ENCODE measurements at places on chromosomes 3 and 15.
A peak's percentile ranks its signal among the peaks of the same experiment; 100 is the strongest.

DNA sequence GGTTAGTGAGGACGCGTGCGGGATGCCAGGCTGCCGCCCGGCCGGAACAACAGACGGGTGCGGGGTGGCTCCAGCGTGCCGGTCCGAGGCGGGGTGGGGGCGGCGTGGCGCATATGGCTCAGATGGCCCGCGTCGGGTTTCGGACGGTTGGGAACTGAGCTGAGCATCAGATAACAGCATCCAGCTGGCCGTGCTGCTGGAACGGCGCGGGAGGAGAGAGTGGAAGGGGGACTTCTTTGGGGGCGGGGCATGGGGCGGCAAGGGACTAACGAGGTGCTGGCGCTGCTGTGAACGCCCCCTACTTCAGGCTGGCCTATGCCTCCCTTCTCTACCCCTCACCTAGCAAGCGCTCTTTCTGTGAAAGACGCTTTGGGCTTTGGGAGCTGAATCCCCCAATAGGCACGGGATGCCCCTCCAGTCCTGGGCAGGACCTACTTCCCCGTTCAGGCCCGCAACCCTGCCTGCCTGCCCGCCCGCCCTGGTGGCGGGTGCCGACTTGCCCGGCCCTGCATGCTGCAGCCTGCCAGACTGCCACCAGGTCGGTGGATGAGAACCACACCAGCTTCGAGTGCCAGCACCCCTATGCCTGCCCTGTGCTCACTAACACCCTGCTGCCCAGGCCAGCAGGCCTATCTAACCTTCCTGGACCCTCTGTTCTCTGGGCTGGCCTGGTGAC is 542 bp downstream of the INKA1 start:
- no peak for DNase-seq

- no peak for DNase-seq
Observed at GRCh38 chr3:9190276-9190675, 59.2 kb downstream of the SRGAP3 start.

DNA sequence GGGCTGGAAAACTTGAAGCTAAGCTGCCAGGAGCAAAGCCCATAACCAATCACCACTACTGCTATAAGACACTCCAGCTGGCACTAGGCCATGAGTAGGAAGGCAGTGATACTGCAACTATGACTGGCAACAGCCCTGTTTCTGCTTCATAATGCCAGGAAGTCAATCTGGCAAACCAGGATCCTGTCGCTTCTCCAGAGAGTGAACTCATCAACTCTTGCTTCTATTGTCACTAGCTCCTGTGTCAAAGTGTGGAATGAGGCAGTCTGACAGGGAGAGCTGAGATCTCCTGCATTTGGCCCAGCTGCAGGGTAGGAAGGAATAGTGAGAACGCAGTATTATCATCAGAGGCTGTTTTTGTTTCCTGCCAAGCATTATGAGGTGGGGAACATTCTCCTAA is 105.3 kb downstream of the CTNNB1 start:
- DNase-seq, result peak; percentile 44

DNA sequence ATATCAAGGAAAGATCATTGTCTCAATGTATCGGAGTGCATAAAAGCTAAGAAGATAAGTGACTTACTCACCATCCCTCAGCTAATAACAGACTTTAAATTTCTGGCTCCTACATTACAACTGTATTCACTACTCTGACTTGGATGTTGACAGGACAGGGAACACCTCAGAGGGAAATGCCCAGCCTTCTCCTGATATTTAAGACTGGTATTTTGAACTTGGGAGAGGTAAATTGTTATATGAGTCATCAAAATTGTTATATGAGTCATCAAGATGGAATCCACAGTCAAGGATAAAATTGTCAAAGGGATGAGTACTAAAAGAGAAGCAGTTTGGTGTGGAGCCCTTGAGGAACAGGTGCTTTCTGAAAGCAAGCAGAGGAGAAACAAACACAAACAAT is 961.4 kb downstream of the VGLL3 start:
- DNase-seq, result peak; percentile 0

GRCh38 chr15:57649138-57649537 is 57.4 kb upstream of the POLR2M start:
- DNase-seq, result peak; percentile 83

GRCh38 chr3:167941234-167941995 is 154.3 kb downstream of the GOLIM4 start:
- DNase-seq, result peak; percentile 92

- no peak for DNase-seq
Observed at GRCh38 chr3:70539908-70540307, 227.5 kb upstream of the MDFIC2 start.

DNA sequence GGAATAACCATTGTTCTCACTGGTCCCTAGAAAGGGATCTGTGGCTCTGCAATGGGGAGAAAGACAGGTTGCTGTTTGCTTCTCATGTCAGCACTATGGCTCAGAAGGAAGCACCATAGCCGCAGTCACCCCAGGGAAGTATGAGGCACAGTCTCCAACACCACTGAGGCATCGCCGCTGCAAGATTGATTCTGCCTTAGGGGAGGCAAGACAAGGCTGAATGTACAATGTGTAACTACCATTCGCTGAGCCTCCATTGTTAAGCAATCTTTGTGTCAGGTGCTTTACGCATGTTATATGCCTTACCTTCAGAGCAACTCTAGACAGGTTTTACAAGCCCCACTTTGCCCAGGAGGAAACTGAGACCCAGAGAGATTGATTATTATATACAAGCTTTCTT is 100.7 kb upstream of the KCNMB2 start:
- no peak for DNase-seq

GRCh38 chr3:170689296-170689829 is 103.5 kb upstream of the SLC7A14 start:
- DNase-seq, result peak; percentile 93

- peak; percentile 41 for DNase-seq
Observed at GRCh38 chr15:58440158-58440910, 8.5 kb downstream of the LIPC start.

DNA sequence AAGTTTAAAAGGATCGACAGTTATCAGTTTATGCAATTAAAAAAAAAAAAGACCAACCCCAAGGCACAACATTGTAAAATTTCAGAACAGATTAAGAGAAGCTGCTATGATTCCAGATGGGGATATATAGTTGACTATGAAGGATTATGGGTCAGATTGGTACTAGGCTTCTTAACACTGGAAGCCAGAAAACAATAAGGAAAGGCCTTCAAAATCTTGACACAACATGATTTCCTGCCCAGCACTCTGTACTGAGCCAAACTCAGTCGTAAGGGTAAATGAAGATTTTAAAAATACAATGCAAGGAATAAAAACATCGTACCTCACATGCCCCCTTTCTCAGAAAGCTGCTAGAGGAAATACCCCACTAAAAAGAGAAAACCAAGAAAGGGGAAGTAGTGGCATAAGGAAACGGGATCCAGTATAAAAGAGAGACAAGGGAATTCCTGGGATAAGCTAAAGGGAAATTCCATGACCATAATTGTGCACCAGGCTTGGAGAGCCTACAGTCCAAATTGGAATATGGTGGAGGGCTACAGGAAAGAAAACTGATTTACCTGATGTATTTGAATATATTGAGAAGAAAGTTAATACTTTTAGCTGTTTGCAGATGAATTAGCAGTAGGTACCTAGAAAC is 27.9 kb downstream of the PIAS1 start:
- no peak for DNase-seq

GRCh38 chr3:107644631-107645030 is 121.9 kb downstream of the BBX start:
- DNase-seq, result no peak

- DNase-seq, result no peak
Observed at GRCh38 chr3:18767756-18768303, 342.7 kb upstream of the SATB1 start.

DNA sequence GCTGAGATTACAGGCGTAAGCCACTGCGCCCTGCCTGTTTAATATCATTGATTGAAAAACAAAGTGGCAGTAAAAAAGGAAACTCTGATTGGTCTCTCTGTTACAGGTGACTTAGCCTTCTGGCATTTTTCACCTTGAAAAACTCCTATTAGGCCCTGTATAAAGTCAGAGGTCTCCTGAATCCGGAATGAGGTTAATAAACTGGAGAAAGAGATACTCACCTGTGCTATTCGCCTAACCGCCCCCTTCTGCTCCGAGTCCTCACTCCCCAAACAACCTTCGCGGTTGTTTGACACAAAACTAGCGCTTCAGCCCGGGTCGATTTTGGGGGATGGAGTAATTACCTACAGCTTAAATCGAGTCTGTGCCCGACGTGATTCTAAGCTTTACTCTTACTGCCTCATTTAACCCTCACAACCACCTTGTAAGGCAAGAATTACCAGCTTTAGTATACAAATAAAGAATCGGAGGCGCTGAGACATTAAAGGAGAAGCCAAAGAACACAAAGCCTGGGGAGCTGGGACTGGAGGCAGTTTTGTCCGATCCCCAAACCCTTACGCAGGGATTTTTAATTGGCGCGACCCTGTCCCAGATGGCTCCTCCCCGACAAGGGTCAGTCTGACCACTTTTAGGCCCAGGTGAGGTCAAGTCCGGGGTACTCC is 441 bp downstream of the CEP70 start:
- DNase-seq, result peak; percentile 5

DNA sequence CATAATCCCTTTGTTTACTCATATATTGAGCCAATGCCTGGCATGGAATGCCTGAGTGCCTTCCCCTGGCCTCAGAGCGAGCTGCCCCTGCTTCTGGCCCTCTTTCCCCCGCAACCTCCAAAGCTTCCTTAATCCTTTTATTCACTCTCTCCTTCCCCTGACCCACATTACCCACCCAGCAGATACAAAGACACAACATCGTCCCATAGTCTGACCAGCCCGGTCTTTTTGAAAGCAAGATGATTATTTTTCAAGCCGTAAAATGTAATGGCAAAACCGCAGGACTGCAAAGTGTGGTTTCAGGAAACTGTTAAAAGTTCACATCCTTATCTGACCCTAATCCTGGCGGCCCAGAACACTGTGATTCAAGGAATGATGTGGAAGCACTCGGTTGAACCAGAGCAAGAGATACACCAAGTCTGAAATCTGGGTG is 78.4 kb upstream of the LRTM1 start:
- DNase-seq, result no peak

- DNase-seq, result no peak
Observed at GRCh38 chr15:62532367-62532766, 367.3 kb upstream of the C2CD4B start.

- DNase-seq, result no peak
Observed at GRCh38 chr3:46907271-46907670, 29.8 kb downstream of the PTH1R start.

DNA sequence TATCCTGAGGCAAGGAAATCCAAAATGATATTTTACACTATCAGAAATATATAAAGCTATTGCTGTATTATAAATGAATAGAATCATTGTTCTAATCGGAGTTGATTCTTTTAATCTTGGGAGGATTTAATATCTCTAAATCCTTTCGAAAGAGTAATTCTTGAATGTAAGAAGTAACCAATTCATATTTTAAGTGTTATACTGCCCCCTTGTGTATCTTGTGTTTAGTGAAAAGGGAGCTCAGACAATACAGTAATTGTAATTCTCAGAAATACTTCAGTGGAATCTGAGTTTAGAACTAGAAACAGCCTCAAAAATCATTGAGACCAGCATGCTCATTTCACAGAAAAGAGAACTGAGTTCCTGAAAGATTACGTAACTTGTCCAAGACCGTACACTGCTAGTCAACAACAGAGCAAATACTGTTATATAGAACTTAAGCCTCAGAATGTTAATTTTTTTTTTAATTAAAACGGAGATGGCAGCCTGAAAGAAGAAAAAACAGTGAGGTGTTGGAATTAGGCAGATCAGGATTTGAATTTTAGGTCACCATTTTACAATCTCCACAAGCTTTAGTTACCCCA is 42.9 kb downstream of the PLCH1 start:
- peak; percentile 74 for DNase-seq

DNA sequence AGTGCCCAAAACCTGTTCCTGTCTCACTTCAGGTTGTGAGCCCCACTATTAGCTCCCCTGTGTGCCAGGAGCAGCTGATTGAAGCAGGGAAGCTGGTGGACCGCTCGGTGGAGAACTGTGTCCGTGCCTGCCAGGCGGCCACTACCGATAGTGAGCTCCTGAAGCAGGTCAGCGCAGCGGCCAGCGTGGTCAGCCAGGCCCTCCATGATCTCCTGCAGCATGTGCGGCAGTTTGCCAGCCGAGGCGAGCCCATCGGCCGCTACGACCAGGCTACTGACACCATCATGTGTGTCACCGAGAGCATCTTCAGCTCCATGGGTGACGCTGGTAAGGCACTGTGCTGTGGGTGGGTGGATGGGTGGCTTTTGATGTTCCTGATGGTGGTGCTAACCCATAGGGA is 334.1 kb upstream of the TPM1 start:
- no peak for DNase-seq

DNA sequence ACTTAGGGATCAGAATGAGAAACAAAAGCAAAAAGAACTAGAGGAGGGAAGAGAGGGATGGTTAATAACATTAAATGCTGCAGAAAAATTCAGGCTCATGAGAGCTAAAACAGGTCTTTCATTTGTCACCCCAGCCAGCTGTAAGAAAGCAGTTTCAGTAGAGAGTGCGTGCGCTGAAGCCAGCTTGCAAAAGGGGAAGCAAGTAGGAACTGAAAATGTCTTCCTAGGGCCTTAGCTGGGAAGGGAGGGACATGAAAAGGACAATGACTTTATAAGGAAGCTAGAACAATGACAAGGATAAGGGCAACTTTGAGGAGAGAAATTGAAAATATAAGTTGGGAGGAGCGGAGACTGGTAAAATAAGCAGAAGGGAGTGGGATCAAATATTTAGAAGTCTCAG is 3.1 kb downstream of the CIAO2A start:
- DNase-seq, result no peak

- DNase-seq, result no peak
Observed at GRCh38 chr3:4739289-4740236, 239.7 kb upstream of the BHLHE40 start.

- DNase-seq, result no peak
Observed at GRCh38 chr3:113006359-113007056, 15.7 kb downstream of the GTPBP8 start.

GRCh38 chr3:13822042-13822441 is 57.8 kb downstream of the WNT7A start:
- no peak for DNase-seq

DNA sequence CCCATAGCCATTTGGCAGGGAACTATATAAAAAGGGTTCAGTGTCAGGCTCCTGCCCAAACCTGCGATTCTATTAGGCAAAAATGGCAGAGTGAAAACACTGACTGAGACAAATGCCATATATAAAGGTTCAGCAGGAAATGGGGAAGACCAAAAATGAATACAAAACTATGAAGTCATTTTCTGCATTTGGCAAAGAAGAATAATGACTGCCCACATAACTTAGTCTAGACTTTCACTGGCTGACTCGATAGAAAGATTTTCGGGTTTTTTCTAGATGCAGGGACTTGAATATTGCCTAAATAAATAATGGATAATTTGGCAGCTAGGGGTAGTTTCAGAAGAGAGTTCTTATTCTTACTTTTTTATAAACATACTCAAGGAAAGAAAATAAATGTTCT is 178.0 kb downstream of the TPRG1 start:
- DNase-seq, result peak; percentile 22

- no peak for DNase-seq
Observed at GRCh38 chr3:37826933-37827332, 34.7 kb upstream of the CTDSPL start.

GRCh38 chr3:125374501-125374995 is 577 bp downstream of the ZNF148 start:
- DNase-seq, result peak; percentile 47

- DNase-seq, result no peak
Observed at GRCh38 chr15:59420108-59420507, 17.9 kb upstream of the FAM81A start.

- DNase-seq, result no peak
Observed at GRCh38 chr3:55445551-55445950, 41.6 kb downstream of the WNT5A start.

Data from cardiac fibroblast (primary cell).